Esophagus squamous epithelium (tissue), 5 donors: ENCODE measurements at places on chromosomes 12 and 14. TPM values are rescaled to one million over a fixed set of nuclear protein-coding genes. Genes with fewer than 3 reads are reported as not detected.

Gene RDH16
- total RNA-seq, result 0.38 TPM

Gene CAPZA3
- total RNA-seq, result not detected

DNA sequence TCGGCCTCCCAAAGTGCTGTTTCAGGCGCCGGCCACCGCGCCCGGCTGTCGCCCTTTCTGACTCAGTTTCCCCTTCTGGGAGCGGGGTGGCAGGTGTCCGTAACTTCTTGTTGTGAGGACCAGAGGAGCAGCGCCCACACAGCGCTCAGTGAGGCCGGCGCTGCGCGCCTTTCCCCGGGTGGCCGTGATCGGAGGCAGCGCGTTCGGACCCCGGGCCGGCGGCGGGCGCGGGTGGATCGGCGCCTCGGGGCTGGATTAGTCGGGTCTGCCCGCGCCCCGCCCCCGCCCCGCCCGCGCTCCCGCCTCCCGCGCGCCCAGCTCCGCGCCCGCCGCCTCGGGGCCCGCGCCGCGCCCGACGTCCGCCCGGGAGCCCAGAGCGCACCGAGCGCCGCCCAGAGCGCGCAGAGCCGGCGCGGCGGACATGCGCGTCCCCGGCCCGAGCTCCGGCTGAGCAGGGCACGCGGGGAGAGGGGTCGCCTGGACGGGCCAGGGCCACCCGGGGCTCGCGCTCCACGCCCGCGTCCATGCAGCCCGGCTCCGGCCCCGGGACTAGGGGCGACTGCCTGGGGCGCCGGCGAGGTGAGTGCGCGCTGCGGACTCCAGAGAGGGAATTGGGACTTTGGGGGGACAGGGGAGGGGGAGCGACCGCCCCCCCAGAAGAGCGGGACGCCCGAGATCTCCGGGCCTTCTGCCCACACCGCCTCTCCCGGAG is 50.6 kb downstream of the LRCOL1 start:
- peak overlapping the region; percentile 11 for H3K27ac ChIP-seq
- H3K4me3 ChIP-seq, result peak overlapping the region; percentile 59
- H3K4me1 ChIP-seq, result peaks cover 30% of the 10 kb centered on the region
- DNase-seq, result no peak
- no peaks in the 10 kb centered on the region for H3K27me3 ChIP-seq

DNA sequence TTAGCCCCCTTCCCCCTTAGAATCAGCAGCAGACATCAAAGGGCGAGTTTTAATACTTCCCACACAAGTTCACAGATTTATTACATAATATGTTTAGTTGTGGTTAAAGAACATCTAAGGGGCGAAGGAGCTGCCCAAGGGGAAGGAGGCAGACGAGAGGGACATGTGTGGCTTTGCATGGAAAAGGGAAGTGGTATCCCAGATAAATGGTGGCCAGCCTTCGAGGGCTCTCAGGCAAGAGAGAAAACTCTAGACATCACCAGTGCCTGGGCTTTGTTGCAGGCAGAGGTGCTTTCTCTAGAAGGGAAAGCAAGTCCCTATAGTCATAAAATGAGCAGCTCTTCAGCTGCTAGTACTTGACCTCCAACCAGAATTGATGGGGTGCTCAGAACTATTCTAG is 121.2 kb downstream of the CACNA1C start:
- H3K27ac ChIP-seq, result no peak overlapping the region
- H3K4me3 ChIP-seq, result no peak overlapping the region

GRCh38 chr14:32514236-32514635 is 185.1 kb downstream of the AKAP6 start:
- no peaks in the 10 kb centered on the region for H3K27me3 ChIP-seq
- no peak overlapping the region for H3K4me3 ChIP-seq
- DNase-seq, result no peak
- no peak overlapping the region for H3K27ac ChIP-seq
- no peaks in the 10 kb centered on the region for H3K36me3 ChIP-seq
- peaks cover 6% of the 10 kb centered on the region for H3K4me1 ChIP-seq

GRCh38 chr12:100733817-100734593 is 60.6 kb upstream of the ANO4 start:
- no peaks in the 10 kb centered on the region for H3K36me3 ChIP-seq
- no peak overlapping the region for H3K27ac ChIP-seq
- no peak overlapping the region for H3K4me3 ChIP-seq
